ENCODE measurements at places on chromosomes 3 and 15.

DNA sequence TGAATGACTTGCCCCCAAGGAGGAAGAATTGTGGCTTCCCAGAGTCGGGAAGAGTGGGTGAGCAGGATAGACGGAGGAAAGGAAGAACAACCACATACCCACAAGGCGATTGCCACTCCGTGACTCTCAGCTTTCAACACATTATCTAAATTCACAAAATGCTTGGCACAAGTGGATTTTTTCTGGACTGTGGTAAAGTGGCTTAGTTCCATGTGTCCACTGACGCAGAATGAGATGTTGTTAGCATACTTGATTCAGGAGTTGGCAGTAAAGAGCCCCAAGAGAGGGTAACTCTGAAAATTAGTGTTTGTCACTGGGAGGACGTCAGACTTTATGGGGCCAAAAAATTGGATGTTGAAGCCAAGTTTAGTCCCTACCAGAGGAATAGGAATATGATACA, 198.8 kb upstream of the CTNNB1 start:
- DNase-seq, result no peak

- DNase-seq, result no peak
Measured at GRCh38 chr3:40477666-40478065, 744 bp downstream of the ZNF619 start.

- DNase-seq, result no peak
Measured at GRCh38 chr3:194810076-194810475, 124.4 kb downstream of the FAM43A start.

DNA sequence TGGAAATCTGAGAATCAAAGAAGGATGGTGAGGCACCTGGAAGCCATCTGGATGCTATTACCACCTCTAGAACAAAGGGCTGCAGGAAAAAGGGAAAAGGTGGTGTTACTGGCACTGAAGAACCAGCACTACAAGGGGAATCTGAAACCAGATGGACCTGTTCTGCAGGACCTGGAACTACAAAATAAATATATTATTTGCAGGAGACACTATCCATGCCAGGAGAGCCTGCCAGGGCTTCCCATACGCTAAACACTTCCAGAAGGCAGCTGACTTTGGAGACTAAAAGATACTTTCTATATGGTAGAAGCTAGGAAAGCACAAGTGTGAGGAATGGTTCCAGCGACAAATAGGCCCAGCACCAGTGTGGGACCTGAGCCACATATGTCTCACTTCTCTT, 83.4 kb upstream of the POU1F1 start:
- DNase-seq, result no peak

- DNase-seq, result no peak
Measured at GRCh38 chr3:170397685-170398084, 21.0 kb upstream of the CLDN11 start.

GRCh38 chr15:52529341-52529924, 753 bp upstream of the MYO5A start:
- DNase-seq, result no peak

DNA sequence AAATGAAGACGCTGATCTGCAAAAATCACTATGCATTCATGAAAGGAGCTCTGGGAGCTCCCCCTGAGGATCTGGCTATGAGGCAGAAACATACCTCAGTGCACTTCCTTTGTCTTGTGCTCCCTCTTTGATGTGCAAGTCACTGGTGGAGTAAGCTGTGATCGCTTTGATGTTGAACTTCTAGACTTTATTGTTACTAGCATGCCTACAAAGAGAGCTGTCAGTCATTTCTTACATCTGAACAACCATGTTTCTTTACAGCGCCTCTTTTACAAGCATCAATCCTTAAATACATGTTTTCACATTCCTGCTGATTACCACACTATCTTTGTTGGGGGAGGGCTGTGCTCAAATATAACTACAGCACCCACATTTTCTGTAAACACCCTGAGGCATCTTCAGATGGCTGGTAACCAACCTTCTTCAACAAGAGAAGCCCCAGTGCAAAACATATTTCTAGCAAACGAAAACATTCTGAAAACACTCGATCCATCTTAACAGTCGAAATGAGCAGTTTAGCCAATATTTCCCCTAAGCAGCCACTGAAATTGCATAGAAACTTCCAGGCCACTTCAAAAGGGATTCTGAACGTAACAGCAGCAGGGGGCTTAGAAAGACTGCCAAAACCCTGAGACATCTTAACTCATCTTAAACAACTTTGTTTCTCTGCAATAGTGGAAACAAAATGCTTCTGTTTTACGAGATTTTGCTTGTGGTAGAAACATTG, 101.9 kb upstream of the ICE2 start:
- DNase-seq, result no peak

DNA sequence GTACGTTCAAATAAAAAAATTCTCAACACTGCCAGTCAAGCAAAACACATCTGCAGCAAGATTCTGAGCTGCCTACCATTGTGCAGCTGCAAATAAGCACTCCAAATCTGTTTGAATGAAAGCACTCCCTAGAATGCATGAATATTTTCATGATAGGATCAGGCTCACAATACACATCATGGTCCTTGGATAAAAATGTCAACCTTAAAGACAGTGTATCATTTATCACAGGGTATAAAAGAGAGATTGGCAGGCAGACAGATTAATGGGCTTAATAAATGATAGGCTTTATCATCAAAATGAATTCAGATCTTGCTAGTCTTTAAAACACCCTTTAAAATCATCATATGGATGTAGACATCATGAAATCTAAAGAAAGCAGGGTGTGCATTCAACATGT, 9.2 kb downstream of the RYR3 start:
- no peak for DNase-seq

DNA sequence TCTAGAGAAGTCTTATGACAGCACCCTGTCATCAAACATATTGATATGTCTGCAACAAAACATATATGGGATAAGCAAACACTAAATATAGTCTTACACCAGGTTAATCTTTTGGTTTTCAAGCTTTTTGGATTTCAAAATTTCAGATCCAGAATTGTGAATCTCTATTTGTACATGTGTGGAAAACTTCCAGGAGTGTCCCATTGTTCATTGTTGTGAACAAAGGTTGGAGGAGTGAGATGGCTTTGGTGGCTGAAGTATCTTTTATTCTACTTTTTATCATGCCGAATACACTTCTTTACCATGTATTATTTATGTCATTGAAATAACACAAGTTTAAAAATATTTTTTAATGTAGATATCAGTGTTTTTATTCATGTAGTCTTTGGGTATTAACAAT, 5.9 kb upstream of the FHIT start:
- DNase-seq, result no peak

- no peak for DNase-seq
Measured at GRCh38 chr15:44489464-44489863, 47.5 kb upstream of the EIF3J start.

DNA sequence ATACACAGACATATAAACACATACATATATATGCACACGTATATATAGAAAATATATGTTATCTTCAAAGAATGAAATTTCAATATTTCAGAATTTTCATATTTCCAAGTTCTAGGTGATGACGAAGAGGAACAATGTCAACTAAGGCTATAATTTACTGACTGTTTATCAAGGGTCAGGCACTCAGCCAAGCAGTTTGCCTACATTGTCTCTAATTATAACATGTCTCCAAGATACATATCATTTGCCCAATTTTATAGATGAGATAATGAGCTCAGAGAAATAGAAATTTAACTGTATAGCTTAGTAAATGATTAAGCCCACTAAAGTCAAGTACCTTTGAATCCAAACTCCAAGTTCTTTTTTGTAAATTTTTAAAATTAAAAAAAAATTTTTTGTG, 99.9 kb upstream of the PLSCR4 start:
- DNase-seq, result no peak

GRCh38 chr3:48157202-48157840, 30.9 kb downstream of the CDC25A start:
- no peak for DNase-seq

GRCh38 chr3:197427021-197427420, 128.6 kb upstream of the DLG1 start:
- no peak for DNase-seq

- DNase-seq, result no peak
Measured at GRCh38 chr3:74537857-74538256, 76.6 kb downstream of the CNTN3 start.

- no peak for DNase-seq
Measured at GRCh38 chr15:90620379-90621067, 90.8 kb downstream of the CRTC3 start.

DNA sequence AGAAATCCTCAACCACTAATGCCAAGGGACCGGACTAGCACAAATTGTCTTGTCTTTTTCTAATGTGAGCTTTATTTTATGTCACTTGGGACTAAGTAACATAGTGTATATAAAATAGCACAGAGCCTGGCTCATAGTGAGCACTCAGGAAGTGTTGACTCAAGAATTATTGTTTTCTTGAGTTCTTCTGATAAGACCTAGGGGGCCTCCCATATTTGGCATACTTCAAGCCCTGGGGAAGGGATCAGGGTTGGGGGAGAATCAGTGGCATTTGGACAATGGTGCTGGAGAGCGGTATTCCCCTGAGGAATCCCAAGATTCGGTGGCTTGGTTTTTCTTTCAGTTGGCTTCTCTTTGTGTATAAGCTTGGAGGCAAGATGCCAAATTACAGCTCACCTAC, 19.4 kb downstream of the ZNF80 start:
- DNase-seq, result no peak

- DNase-seq, result peak; percentile 83
Measured at GRCh38 chr3:149330609-149331331, 2.7 kb downstream of the TM4SF18 start.

DNA sequence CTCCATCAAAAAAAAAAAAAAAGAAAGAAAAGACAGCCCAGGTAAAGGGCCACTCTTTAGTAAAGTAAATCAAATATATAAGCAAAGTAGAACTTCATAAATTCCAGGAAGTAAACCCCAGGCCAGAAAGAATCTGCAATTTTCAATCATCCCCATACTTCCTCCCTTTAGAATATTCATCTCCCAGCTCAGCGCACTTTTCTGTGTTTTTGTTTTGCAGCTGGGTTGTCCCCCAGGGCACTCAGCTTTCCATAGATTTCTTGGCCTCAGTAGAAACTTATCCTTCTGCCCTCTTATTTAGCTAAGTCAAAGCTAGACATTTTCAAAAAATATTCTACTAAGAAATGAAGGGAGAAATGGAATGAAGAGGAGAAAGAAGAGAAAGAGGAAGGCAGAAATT, 24.0 kb upstream of the SPRED1 start:
- DNase-seq, result no peak

DNA sequence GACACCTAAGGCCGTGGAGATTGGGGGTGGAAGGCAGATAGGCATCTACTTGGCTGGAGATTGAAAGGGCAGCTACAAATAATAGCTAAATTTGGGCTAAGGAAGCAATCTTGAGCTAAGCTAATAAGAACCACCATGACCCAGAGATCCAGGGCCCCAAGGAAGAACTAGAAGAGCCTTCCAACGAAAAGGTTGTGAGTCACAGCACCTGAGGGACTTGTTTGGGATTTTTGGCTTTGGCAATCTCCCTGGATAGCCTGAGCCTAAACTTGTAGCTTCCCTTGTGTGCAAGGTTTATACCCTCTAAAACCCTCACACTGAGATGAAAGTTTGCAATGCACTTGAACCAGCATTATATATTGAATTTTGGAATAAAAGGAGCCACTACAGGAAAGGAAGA, 364.0 kb upstream of the IL12A start:
- DNase-seq, result no peak
